ENCODE measurements at places on chromosomes 1 and 21.
A peak's percentile ranks its signal among the peaks of the same experiment; 100 is the strongest.

- DNase-seq, result no peak
These were observed 57.1 kb downstream of the TNFSF18 start for GRCh38 chr1:172993640-172994039.

GRCh38 chr1:3886106-3886670, 13.9 kb downstream of the C1orf174 start:
- DNase-seq, result no peak

GRCh38 chr1:204623894-204624361, 61.6 kb downstream of the LRRN2 start:
- DNase-seq, result no peak

DNA sequence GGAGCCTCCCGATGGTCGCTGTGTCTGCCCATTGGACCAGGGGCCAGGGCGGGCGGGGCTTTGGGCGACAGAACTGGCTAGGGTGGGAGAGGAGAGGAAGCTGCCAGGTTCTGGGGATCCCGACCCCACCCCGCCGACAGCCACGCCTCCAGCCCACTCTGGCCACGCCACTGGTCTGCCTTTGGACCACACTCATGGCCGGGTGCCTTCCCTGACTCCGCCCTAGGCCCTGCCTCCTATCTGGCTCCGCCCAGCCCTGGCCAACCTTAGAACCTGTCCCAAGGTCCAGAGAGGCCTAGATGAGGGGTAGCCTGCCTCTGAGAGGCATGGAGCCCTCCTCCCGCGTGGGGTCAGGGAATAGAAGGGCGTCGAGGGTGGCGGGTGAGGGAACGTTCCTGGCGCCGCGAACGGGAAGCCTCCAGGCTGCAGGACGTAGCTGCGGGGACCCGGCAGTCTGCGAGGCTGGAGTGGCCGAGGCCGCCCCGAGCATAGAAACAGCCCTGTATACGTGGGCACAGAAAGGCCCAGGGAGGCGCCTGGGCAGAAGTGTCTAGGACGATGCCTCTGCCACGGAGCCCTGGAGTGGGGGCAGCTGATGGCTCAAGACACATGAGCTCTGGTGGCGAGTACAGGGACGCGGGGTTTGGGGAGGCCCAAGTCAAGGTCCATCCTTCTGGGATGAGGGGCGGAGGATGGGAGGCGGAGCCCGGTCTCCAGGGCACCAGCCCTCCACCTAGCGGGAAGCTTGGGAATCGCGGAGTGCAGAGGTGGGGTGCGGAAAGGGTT, 11.5 kb upstream of the COL16A1 start:
- DNase-seq, result peak; percentile 95

DNA sequence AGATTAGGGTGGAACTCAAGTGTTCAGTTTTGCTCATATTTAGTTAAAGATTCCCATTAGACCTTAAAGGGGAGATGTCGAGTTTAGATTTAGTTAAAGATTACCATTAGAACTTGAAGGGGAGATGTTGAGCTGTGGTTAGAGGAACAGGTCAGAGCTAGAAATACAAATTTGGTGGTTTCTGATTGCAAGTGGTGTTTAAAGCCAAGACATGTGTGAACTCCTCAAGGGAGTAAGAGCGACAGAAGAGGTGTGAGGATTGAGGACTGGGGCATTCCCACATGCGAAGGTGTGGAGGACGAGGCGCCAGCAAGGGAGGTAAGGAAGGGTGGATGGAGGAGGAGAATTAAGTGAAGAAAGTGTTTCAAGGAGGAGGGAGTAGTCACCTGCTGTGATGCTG, 168.6 kb downstream of the IER5 start:
- DNase-seq, result no peak

- DNase-seq, result no peak
These were observed 15.4 kb upstream of the MEF2D start for GRCh38 chr1:156515956-156516355.

GRCh38 chr1:109818271-109818987, 54.7 kb upstream of the EPS8L3 start:
- no peak for DNase-seq

DNA sequence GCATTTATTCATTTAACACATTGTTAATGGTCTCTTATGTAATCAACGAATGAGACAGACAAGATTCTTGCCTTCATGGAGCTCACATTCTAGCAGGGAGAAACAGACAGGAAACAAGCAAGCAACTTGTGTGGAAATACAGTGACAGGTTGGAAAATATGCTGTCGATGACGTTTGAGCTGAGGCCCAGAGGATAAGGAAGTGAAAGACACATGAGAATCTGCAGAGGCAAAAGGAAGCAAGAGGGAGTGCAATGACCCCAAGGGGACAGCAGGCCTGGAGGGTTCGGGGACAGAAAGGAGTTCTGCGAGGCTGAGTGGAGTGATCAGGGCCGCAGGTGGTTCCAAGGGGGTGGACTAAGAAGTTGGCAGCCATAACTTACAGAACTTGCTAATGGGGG, 60.6 kb upstream of the AKT3 start:
- DNase-seq, result no peak

GRCh38 chr1:208423526-208423925, 179.3 kb upstream of the PLXNA2 start:
- no peak for DNase-seq

DNA sequence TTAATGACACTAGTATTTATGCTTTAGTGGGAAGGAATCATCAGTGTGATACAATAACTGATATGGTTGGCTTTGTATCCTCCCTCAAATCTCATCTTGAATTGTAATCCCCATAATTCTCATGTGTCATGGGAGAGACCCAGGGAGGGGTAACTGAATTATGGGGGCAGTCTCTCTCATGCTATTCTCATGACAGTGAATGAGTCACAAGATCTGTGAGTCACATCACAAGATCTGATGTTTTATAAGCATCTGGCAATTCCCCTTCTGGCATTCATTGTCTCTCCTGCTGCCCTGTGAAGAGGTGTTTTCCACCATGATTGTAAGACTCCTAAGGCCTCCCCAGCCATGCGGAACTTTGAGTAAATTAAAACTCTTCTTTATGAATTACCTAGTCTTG, 1760.3 kb downstream of the NCAM2 start:
- no peak for DNase-seq

DNA sequence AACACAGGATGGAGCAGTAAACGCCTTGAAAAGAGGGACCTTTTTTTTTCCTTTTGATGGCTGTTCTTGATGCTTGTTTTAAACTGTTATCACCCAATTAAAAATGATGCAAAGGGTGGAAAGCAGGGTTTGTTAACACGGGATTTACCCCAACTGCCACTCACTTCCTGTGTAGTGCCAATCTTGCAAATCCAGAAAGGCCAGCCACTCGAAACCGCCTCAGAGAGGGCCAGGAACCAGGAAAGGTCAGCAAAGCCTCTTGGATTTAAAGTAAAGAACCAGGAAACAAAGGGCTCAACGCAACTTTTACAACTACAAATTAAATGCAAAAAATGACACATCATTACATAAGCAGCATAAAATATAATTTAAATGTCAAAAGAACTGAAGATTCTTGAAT, 347.4 kb downstream of the PDE4B start:
- no peak for DNase-seq

DNA sequence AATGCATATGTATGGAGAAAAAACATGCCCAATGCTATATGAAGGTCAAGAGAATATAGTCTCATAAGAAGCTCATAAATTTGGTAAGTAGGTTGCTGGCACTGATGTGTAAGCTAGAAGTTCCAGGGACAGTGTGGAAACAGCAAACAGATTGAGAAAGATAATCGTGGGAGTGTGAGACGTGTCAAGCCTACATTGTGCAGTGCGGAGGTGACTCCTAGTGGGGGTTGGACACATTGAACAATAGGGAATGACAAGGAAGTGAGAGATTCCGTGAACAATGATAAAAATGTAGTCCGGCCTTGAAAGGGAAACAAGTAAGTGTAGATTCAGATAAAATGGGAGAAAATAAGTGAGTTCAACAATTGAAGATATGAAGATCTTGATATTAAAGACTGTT, 788.4 kb upstream of the PRMT6 start:
- peak; percentile 27 for DNase-seq

GRCh38 chr1:64917328-64917861, 49.0 kb downstream of the JAK1 start:
- no peak for DNase-seq

- DNase-seq, result peak; percentile 49
These were observed 1.3 kb downstream of the ZBTB7B start for GRCh38 chr1:155003766-155004351.

DNA sequence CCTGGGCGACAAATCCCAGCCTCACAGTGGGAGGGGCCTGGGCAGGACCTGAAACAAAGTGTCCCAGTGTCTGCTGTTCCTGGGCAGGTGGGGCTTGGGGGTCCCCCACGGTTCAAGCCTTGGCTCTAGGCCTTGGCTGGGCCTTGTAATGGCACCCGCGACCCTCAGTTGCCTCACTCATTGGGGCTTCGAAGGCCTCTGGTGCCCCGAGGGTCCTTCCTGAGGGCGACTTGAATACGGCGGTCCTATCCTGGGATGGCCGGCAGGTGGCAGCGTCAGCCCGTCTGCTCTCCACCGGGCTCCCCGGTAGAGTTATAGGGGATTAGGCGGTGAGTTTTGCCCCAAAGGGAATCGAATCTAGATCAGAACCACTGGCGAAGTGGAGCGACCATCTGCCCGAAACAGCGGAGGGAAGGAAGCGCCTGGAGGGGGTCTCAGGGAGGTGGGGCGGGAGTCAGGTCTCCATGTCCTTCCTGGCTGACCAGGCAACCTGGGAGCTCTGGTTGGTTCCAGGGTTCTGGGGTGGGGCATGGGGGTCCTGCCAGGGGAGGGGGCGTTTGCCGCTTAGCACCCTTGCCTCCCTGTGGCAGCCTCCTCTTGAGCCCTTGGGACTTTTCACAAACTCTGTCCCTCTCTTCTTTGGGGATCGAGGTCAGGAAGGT, 2.1 kb upstream of the PEX10 start:
- DNase-seq, result peak; percentile 65

GRCh38 chr1:200487650-200488049, 77.8 kb upstream of the ZNF281 start:
- no peak for DNase-seq

Data from NCI-H345 (cell line).